Hematopoietic multipotent progenitor cell (in vitro differentiated cells): ENCODE measurements at places on chromosomes 6 and 20. TPM values are rescaled to one million over a fixed set of nuclear protein-coding genes. Genes with fewer than 3 reads are reported as not detected.

- no peak for DNase-seq
These were observed 57.0 kb upstream of the EPB41L1 start for GRCh38 chr20:36097337-36098151.

DNA sequence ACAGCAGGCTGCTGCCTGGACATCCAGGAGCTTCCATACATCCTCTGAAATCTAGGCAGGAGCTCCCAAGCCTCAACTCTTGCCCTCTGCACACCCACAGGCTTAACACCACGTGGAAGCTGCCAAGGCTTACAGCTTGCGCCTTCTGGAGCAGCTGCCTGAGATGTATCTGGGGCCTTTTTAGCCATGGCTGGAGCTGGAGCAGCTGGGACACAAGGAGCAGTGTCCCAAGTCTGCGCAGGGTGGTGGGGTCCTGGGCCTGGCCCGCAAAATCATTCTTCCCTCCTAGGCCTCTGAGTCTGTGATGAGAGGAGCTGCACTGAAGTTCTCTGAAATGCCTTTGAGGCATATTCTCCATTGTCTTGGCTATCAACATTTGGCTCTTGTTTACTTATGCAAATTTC lies 255.0 kb downstream of the DLL1 start:
- DNase-seq: no peak

- DNase-seq: no peak
These were observed 437.5 kb downstream of the MMUT start for GRCh38 chr6:49025273-49026240.

DNA sequence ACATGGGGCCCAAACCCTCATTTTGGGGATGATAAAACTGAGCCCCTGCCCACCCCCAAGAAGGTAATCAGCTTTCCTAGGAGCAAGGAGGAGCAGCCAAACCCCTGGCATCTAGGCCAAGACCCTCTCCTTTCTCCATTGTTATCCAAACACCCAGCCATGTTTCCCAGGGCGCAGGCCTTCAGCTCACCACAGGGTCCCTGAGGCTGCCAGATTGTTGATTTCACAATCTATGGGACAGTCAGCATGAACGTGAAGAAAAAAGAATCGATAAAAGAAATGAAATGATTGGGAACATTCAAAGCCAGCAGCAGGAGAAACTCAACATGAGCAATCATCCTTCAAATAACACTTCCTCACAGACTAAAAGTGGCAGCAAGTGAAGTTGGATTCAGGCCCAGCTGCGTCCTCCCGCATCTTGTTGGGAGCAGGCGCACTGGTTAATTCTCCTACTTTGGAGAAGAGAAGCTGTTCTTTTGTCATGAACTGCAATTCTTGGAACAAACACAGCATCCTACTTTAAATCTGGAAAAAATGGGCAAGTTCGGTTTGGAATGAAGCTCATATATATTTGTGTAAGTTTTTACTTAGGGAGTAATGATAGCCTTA lies 241.8 kb upstream of the PRDM1 start:
- no peak for DNase-seq

- no peak for DNase-seq
These were observed 24.1 kb upstream of the HINT3 start for GRCh38 chr6:125932451-125932795.

- DNase-seq: no peak
These were observed 36.4 kb downstream of the DLGAP4 start for GRCh38 chr20:36342331-36343120.

GRCh38 chr6:35183935-35184334 lies 29.8 kb upstream of the SCUBE3 start:
- no peak for DNase-seq

GRCh38 chr6:18431581-18431980 lies 44.4 kb downstream of the RNF144B start:
- DNase-seq: no peak

DNA sequence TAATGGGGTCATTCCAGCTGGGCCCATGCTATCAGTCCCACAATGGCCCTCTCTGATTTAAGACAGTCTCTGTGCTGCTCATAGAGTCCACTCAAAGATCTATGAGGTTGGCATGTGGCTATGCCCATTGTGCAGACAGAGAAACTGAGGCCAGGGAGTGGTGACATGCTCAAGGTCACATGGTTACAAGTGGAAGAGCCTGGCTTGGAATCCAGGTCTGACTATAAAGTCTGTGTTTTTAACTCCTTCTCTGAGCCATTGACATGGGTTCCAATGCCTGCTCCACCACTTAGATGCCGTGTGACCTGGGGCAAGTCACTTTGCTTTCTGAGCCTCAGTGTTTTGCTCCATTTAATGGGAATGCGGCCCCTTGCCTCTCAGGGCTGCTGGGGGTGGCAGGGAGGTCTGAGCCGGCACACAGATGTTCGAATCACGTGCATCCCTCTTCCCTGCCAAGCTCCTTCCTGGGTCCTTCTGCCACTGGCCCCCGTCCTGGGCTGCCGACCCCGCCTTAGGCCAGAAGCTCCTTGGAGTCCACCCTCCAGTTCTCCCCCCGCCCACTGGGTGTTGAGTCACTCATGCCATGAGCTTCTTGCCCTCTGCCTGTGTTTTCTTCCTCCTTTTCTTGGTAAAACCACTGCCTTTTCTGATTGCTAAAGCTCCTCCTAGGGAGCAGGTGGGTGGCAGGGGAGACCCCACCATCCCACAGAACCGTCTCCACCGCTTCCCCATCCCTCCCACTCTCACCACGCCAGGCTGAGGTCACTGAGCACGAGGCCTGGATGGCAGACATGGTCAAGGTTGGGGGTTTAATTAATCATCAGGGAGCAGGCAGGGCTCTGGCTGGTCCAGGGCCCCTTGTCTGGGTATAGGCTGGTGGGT lies 35.7 kb downstream of the CEBPB start:
- peak; percentile 46 for DNase-seq

DNA sequence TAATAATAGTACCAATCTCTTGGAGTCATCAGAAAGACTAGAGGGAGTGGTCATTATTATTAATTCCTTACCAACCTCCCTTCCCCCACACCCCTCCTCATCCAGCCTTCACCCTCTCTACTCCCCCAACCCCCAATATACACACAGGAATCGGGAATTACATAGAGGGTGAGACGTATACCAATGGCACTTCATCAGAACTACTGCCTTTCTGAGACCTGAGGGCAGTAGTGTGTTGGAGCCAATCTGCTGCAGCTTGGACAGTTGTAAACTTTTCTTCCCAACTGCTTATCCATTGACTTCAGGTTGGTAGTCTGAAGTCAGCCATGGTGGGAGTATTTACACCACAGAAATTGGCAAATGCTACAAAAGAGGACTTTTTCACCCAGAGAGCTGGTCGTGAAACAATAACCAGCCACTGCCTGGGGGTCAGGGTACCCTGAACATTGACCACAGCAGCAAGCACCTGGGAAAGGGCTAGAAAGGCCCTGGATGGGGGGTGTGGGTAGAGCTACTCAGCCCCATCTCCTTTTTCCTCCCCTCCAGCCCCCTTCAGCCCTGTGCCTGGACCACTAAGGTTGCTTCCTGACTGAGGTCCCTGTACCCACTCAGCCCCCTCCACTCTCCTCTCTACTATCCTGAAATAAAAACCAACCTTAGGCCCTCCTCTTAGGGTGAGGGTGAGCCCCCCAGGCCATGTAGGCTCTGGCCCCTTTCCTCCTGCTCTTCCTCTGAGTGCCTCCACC lies 161.5 kb downstream of the MRPL14 start:
- DNase-seq: no peak

GRCh38 chr20:59525500-59526241 lies 78.7 kb upstream of the PHACTR3 start:
- DNase-seq: peak; percentile 18

DNA sequence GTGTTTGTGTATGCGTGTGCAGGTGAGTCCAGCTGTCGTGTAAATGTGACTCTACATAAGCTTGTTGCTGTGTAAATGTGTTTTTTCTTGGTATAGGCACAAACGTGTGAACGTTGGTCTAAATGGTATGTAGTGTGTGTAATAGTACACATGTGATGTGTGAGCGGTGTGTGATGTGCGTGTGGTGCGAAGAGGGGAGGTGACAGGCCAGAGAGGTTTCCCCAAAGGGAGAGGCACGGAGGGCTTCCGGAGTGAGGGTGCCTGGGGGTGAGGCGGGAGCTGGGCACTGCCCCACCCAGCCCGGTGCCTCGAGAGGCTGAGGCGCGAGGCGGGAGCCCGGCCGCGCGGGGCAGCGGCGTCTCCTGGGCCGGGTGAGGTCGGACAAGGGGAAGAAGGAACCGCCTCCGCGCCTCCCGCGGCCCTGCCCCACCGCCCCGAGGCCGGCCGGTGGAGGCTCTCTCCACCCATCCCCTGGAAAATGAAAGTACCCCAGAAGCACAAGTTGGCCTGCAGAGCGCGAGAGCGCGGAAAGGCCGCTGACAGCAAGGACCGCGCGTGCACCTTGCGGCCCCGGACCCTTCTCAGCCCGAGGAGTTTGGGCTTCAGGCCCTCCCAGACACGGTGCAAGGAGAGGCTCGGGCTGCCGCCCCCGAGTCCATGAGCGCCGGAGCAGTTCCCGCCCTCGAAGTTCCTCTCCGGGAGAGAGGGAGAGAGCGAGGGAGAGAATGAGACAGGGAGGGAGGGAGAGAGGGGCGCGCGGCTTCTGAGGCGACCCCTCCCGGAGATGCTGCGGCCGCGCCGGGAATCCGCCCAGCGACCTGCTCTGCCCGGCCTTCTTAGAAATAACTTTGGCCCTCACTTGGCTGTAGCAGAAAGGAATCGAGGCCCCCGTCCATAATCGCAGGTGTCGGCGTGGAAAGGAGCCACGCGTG lies 43.2 kb upstream of the OSTM1 start:
- no peak for DNase-seq

DNA sequence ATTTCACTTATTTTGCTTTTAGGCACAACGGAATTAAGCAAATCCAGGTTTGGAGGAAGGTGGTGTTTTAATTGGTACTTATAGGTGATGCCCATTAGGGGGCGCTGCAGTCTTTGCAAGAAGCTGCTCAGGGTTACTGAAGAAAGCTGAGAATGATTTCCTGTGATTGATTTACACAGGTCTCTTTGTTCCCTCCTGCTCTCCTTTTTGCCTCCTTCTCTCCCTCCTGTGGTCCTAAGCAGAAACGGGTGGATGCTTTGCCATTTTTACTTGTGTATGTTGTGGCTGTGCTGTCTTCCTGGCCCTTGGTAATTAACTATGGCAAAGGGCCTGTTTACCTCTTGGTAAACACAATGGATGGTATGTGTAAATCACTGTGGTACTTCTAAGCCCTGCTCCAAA lies 97.8 kb downstream of the ANKS1A start:
- peak; percentile 87 for DNase-seq

DNA sequence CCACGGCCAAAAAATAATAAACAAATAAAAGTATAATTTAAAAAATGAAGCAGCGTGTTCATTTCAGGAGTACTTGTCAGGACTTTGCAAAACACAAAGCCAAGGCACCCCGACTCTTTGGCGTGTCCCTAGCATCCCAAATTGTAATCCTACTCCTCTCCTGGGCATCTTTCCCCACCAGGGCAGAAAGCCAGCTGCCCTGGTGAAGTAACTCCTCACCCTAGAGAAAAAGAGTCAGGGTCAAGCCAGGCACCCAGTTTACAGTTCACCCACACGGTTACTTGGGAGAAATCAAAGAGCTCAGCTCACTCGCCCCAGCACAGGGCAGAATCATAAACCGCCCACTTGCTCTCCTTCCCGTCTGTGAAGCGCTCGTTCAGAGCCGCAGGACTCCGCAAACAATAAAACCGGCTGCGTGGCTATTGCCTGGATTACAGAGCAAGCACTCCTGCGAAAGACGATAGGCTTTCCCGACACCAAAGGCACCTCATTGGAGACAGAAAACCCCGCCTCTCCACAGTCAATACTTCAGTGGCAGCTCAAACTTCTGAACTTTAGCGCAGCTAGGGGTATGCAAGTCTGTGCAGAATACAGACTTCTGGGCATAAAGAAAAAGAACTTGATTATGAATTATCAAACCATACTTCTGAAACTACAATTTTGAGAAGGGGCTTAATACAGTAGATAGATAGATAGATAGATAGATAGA lies 73.0 kb upstream of the NHSL1 start:
- no peak for DNase-seq

DNA sequence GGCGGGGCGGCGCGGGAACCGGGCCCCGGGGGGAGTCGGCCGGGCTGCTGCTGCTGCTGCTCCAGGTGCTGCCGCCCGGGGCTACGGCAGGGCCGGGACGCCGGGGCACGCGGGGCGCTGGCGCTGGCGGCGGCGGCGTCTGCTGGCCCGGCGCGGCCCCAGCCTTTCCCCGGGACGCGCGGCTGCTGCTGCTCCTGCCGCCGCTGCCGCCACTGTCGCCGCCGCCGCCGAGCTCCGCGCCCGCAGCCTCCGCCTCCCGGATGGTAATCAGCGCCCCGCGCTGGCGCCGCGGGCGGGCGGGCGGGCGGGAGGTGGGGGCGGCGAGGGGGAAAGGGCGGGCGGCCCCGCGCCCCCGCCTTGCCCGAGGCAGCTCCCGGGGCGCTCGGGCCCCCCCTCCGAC lies 306 bp downstream of the EBF4 start:
- peak; percentile 23 for DNase-seq

DNA sequence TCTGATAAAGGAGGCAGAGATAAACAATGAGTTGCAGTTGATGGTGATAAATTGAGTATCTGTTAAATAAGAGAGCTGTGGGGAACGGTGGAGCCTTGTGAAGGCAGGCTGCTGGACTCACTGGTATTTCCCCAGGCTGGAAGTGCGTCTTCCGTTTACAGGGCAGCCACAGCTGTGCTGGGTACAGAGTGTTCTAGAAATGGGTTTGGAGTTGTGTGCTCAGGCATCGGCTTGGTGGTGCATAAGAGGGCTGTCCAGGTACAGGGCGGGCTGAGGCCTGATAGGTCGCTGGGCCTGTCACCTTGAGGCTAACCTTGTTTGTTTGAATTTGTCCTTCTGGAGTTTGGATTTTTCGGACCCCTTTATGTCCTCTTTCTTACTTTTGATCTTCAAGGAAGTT lies 39.3 kb downstream of the ARID1B start:
- peak; percentile 22 for DNase-seq

DNA sequence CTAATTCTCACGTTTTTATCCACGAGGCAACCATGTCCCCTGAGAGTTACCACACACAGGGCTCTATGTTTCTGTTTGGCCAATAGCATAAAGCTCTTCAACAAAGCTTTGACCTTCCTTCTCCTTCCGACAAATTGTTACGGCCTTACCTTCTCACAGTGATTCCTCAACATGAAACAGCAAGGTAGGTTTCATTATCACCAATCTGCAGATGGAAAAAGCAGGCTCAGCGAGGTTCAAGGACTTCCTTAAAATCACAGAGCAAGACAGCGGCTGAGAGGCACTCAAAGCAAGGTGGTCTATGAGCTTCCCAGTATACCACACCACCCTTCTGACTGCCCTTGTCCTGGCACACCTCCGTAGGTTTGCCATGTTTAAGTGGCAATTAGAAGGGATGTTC lies 360.0 kb downstream of the CD83 start:
- DNase-seq: no peak

DNA sequence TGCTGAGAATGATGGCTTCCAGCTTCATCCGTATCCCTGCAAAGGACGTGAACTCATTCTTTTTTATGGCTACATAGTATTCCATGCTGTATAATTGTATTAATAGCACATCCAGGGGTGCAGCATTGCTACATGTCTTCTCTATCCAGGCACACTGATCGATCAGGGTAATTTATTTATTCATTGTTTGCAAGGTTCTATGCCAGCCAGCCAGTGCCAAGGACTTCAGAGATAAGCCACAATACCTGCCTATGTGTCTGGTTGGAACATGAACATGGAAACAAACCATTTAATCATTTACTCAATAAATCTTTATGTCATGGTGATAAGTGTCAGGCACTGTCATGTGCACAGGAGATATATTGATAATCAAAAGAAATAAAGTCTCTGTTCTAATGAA lies 5.8 kb upstream of the OR2B3 start:
- no peak for DNase-seq

GRCh38 chr20:347640-348484 lies 951 bp downstream of the NRSN2 start:
- DNase-seq: peak; percentile 83

The DEFB116 gene
- not detected for total RNA-seq

The OTOR gene
- not detected for total RNA-seq

The GSTA2 gene
- total RNA-seq: not detected

The CDSN gene
- under 0.01 TPM for total RNA-seq
